ENCODE measurements at places on chromosomes 16 and 17.

GRCh38 chr17:72165867-72166439 lies 45.1 kb downstream of the SOX9 start:
- no peak for DNase-seq

DNA sequence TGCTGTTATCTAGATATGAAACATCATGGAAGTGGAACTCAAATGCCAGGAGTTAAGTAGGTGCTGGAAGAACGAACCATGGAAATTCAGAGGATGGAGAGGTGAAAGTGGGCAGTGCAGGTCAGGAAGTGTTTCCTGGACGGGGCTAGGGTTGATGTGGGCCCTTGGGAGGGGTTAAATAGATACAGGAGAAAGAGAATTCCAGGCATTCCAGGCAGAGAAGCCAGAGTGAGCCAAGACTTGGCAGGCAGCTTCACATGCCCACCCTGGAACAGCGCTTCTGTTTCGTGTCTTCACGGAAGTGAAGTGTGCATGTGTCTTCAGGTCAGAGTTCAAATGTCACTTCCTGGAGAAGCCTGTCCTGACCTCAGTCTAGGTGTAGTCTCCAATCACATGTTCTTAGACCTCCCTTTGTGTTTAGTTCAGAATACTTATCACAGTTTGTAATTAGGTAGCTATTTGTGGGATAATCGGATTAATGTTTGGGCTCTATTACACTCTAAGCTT lies 41.3 kb downstream of the GP2 start:
- DNase-seq = no peak

- DNase-seq = no peak
Measured at GRCh38 chr16:72371307-72372086, 199.5 kb upstream of the PMFBP1 start.

- no peak for DNase-seq
Measured at GRCh38 chr17:66353937-66354401, 51.6 kb downstream of the PRKCA start.

GRCh38 chr16:67271446-67271845 lies 7.9 kb upstream of the PLEKHG4 start:
- DNase-seq = no peak

GRCh38 chr17:7851438-7852261 lies 3.2 kb upstream of the TMEM88 start:
- DNase-seq = no peak

- no peak for DNase-seq
Measured at GRCh38 chr17:47076171-47076570, 97.1 kb upstream of the RPRML start.

GRCh38 chr16:11990702-11991390 lies 14.3 kb downstream of the SNX29 start:
- no peak for DNase-seq

- DNase-seq = no peak
Measured at GRCh38 chr17:50917418-50917743, 51.2 kb upstream of the TOB1 start.

GRCh38 chr16:1941162-1942046 lies 1.6 kb downstream of the MSRB1 start:
- no peak for DNase-seq

- no peak for DNase-seq
Measured at GRCh38 chr17:11245187-11245586, 4.2 kb downstream of the SHISA6 start.
